Right forelimb (tissue), 1 donor: ENCODE measurements at places on chromosomes 13 and 19.

DNA sequence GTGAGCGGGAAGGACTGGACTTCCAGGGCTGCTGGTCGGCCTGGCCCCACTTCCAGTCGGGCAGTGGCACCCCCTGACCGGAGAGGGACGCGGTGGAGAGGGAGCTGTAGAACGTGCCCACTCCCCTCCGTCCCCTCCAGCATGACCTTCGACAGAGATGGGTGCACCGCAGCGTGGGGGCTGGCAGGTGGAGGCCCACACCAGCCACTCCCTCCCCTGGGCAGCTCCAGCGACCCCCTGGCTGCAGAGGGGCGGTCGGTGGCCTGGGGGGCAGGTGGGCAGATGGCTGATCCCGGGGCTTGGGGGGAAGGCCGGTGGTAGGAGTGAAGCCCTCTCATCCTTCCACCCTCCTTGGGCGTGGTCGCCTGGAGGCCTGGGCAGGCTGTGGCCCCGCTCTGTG lies 2.4 kb downstream of the HCN2 start:
- no peak for DNase-seq

GRCh38 chr13:113766035-113766800 lies 7.2 kb downstream of the TMEM255B start:
- peak; percentile 30 for DNase-seq

DNA sequence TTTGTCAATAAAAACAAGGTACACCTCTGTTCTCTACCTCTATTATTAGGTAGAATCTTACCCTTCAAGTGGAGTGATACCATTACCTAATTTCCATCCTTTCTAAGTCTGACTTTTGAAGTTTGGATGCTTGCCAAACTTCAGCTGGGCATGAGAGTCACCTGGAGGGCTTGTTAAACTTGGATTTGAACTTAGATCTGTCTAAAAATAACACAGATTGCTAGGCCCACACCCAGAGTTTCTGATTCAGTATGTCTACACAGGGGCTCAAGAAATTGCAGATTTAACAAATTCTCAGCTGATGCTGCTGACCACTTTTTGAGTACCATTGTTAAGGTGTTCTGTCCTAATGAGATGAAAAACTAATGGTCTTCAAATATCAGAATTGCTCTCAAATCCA lies 512.2 kb downstream of the LMO7 start:
- DNase-seq: no peak

GRCh38 chr13:49220036-49220855 lies at the start of gene MLNR:
Gene MLNR, plus strand, starts transcription at chr13:49220338. Its CDS starts 0 bp downstream, at chr13:49220338.
- peak; percentile 64 for DNase-seq

DNA sequence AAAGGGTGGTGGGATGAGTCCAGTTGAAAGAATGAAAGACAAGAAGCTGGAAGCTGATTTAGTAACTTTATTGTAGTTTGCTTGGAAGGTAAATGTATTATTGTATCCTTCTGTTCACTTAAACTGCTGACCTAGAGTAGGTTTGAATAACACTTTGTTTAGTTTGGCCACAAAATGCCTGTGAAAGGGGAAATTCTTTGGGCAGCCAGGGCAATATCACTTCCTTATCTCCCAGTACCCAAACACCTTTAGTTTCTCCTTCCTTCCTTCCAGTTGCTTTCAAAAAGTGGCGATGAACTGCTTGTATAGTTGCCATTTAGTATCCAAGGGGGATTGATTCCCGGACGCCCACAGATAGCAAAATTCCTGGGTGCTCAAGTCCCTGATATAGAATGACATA lies 120.1 kb downstream of the PAN3 start:
- no peak for DNase-seq

DNA sequence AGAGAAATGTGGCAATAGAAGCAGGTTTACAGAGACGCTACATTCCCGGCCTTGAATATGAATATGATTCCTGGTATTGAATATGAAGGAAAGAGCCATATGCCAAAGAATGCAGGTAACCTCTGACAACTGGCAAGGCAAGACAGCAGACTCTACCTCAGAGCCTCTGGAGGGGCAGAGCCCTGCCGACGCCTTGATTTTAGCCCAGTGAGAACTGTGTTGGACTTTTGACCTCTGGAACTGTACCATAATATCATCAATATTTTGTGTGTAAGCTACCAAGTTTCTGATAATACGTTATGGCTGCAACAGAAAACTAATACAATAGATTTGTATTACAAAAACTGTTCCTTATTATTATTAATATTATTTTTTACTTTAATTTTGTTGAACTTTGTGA lies 219.7 kb downstream of the FGF14 start:
- no peak for DNase-seq

DNA sequence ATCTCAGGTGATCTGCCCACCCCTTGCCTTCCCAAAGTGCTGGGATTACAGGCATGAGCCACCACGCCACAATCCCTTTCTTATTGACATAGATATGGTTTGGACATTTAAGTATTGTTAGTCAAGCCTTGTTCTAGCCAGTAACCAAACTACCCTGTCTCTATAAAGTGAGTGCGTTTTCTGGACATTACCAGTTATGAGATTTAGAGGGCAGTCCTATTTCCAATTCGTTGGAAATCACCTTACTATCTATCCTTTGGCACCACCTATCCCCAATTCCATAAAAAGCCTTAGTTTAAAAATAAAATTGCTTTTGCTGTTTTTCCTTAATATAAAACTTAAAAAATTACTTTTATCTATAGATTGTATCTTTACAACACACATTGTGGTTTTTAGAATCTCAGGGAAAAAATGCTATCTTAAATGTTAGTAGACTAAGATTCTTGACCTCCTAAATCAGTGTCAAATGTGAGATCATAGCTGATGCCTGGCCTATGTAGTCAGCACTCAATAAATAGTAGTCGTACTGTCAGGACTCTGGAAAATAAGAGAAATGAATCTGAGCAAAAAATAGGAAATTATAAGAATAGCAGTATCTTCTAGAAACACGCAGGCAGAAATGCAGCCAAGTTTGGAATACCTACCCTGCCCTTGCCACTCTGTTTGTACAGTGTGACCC lies 57.0 kb downstream of the NUFIP1 start:
- DNase-seq: no peak

GRCh38 chr19:38204728-38205127 lies 19.3 kb downstream of the DPF1 start:
- no peak for DNase-seq

GRCh38 chr13:114311908-114312307 lies 2.4 kb upstream of the CHAMP1 start:
- no peak for DNase-seq

DNA sequence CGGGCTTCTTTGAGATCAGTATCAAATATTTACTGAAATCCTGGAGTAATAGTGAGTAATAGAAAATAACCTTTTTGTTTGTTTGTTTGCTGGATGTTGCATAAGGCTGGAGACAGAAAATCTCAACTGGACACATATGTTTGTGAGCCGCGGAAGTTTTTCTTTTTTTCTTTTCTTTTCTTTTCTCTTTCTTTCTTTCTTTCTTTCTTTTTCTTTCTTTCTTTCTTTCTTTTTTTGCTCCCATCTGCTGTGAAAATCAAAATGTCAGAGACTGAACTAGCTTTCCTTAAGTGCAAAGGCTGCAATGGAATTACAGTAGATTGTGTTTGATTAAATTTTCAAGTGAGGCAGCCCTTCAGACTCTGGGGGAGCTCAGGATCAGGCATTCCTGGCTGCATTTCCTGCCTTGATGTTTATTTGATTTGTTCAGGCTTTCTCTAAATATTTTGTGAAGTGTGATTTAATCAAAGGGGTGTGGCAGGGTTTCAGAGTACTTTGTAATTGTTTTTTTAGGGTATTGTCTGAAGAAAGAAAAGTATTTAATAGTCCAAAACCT lies 319 bp downstream of the FRY start:
- no peak for DNase-seq

DNA sequence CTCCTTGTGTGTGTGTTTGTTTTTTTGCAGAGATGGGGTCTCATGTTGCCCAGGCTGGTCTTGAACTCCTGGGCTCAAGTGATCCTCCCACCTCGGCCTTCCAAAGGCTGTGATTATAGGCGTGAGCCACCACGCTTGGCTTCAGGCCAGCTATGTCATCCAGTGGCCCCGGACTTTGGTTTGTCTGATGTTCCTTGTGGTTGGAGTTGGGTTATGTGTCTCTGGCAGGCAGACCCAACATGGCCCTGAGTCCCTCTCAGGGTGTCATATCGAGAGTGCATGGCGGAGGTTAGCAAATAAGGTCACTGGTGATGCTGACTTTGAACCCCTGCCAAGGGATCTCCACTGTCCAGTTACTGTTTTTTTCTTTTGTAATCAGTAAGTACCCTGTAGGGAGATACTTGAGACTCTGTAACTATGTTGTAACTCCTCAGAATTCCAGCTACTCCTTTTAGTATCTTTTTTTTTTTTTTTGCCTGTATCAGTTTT lies 37.3 kb downstream of the SMARCA4 start:
- DNase-seq: no peak

DNA sequence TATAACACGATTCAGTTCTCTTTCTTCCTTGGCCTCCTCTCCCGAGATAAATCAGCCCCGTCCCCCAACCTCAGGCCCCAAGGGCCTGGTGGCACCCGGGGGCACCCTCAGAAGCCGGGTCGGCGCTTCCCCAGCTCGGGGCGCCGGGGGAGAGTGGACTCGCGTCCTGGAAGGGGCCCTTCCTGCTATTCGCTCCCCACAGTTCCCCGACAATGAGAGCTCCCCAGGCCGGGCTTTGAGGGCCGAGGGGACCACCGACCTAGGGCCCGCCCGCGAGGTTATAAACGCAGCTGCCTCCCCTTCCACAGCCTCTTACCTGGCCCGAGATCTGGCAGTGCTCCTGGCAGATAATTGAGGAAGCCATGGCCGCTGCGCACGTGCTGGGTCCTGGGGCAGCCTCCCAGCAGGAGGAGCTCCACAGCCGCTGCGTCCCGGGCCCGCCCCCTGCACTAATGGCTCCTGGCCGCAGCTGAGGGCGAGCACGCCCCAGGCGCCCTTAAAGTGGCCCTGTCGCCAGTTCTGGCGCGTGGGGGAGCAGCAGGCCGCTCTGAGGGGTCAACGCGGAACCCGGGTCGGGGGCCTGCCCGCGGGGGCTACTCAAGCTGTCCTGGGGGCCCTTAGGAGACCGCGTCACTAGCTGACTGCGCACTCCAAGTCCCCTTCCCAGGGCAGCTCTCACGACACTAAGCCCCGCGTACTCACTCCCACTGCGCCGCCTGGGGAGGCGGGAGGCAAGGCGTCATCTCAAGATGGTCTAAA lies at the start of gene SOHLH2:
TSS of gene SOHLH2 (minus strand) at position 394 of the 759 bp plus-strand sequence. CDS start at position 364, 30 bp downstream.
- no peak for DNase-seq

DNA sequence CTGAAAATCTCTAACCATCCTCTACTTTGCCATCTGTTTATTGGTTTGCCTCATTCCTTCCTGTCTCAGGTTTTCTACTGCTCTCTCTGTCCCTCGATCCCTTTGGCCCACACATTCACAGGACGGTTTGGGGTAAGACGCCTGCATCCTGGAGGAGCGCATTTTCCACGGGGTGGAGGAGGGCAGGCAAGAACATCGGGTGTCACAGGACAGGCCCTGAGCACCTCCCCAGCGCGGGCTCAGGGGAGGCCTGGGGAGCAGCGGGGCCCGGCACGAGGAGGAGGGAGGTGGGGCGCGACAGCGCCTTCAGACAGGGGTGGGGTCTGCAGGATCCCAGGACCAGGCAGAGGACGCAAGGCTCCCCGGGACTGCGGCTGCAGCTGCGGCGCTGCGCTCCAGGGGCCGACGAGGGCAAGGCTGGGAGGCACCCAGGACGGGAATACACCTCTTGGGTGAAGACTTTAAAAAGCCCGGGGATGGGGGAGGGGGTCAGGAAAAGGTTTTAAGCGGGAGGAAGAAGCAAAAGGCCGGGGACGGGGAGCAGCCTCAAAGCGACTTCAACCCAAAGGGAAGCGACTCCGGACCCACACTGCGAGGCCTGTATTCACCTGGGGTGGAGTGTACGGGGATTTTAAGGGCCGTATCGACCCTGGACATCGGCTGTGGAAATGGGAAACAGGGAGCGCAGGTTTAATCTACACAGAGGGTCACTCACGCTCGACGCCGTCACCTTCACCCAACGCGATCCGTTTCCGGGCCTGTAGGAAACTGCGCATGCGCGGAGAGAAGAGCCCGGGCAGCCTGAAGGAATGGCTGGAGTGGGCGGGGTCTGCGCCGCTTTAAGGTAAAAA lies at the start of gene ZNF415:
TSS of gene ZNF415 (minus strand) at position 770 of the 851 bp plus-strand sequence. CDS start 10,234 bp downstream, outside the sequence.
- peak; percentile 92 for DNase-seq

DNA sequence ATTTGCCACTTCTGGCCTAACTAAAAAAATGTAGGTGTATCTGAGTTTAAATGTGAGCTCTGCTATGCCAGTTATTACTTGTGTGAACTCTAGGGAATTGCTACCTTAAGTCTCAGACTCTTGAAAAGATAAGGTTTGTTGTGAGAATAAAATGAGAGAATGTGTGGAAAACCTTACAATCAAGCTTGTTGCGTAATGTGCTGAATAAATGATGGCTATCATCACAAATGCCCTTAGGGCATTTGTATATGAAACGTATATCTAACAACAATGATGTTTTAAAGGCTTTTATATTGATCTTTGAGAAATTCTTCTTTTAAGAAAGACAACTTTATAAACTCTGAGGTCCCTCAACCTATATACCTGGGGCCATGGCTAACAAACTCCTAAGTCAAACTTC lies 384.8 kb downstream of the ITGBL1 start:
- no peak for DNase-seq

- no peak for DNase-seq
These were observed 43.6 kb downstream of the POLR1D start for GRCh38 chr13:27665333-27665732.

DNA sequence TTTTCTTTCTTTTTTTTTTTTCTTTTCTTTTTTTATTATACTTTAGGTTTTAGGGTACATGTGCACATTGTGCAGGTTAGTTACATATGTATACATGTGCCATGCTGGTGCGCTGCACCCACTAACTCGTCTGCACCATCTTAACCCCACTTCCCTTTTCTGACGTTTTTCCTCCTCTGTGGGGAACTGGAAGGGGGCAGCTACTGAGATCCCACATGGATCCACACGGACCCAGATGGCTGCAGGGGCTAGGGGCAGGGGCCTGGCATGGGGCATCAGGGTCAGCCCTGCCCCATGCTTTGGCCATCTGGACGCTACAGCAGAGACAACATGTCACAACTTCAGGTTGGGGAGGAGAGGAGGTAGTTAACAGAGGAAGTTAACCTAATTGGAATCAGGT lies 54.3 kb downstream of the RUBCNL start:
- DNase-seq: no peak

DNA sequence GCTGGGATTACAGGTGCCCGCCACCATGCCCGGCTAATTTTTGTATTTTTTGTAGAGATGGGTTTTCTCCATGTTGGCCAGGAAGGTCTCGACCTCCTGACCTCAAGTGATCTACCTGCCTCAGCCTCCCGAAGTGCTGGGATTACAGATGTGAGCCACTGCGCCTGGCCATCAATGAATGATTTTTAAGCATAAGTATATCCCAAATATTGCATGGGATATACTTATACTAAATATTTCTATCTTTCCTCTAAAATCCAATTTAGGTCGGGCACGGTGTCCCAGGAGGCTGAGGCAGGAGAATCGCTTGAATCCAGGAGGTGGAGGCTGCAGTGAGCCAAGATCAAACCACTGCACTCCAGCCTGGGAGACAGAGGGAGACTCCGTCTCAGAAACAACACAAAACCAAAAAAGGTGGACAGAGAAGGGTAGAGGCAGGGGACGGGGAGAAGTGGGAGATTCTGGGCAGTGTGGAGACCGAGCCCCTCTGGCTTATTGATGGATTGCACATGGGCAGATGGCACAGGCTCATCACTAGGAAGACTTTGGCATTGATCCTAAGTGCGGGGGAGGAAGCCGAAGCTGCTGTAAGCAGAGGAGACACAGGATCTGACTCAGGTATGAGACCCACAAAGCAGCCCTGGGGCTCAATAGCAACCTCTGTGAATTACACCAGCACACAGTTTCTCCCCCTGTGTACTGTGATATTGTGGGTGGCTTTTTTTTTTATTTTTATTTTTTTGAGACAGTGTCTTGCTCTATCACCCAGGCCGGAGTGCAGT lies 13.5 kb downstream of the ARRDC5 start:
- DNase-seq: no peak
